ENCODE measurements at places on chromosomes 13 and 19.

GRCh38 chr13:74190999-74191398 lies 56.8 kb upstream of the KLF12 start:
- DNase-seq, result no peak

DNA sequence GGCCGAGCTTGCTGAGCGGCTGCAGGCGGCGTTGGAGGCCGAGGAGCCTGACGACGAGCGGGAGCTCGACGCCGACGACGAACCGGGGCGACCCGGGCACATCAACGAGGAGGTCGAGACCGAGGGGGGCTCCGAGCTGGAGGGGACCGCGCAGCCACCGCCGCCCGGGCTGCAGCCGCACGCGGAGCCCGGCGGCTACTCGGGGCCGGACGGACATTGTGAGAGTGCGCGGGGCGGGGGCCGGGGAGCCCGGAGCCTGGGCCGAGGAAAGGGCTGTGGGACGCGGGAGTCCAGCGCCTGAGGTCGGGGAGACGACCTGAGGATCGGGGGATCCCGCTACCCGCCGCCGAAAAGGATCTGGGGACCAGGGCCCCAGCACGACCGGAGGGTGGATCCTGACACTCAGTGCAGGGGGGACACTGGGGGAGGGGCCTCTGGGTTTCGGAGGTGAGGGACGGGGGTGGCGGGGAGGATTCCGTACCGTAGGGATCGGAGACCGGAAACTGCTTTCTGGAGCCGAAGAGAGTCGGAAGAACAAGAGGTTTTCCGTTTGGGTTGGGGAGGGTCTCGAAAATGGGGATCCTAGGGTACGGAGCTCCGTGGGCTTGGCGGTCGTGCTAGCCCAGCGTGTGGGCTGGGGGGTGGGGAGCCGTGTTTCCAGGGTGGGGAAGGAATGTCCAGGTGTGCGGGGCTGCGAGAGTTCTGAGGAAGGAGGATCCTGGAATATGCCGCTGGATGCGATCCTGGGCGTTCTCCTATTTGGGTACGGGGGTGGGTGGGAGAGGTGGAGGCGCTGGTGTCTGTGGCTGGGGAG lies 616 bp downstream of the HNRNPUL1 start:
- DNase-seq, result no peak

DNA sequence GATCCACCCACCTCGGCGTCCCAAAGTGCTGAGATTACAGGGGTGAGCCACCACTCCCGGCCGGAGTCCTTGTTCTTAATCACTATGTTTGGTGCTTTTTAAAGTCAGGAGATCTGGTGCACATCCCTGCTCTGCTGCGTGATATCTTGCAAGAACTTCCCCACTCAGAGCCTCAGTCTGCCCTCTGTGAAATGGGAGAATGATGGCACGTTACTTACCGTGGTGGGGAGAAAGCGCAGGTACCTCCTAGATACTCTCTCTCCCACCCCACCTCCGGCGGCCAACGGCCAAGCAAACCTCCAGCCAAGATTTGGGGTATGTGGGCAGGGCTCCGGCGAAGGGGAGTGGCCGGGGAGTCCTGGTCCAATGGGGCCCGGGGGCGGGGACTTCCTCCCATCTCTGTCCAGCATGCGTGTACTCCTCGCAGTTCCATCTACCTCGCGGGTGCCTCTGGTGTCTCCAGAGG lies at the start of gene RYR1:
Gene RYR1, plus strand, starts transcription at position 424 of the 466 bp plus-strand sequence. CDS start 139 bp downstream, outside the sequence.
- no peak for DNase-seq

GRCh38 chr19:9727644-9728043 lies 40.9 kb downstream of the ZNF846 start:
- DNase-seq, result no peak

DNA sequence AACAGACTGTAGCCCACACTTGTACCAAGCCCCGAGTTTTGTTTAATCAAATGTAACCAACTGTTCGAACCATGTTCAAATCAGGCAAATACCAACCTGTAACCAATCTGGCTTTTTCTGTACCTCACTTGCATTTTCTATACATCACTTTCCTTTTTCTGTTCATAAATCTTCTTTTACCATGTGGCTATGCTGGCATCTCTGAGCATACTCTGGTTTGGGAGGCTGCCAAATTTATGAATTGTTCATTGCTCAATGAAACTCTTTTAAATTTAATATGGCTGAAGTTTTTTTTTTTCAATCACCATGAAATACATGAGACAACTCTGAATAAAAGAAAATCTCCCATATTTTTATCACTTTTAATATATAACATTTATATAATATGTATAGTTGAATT lies 256.1 kb downstream of the SLITRK6 start:
- no peak for DNase-seq
